GM13977 (cell line): ENCODE measurements at places on chromosomes 11 and 22.

- DNase-seq: no peak
Measured at GRCh38 chr22:31866918-31867317, 77.4 kb upstream of the YWHAH start.

GRCh38 chr11:9038541-9038940, 34.7 kb upstream of the NRIP3 start:
- no peak for DNase-seq

- DNase-seq: no peak
Measured at GRCh38 chr11:118629761-118630661, 22.6 kb downstream of the PHLDB1 start.

- DNase-seq: no peak
Measured at GRCh38 chr11:76975513-76975912, 58.7 kb upstream of the B3GNT6 start.

GRCh38 chr11:69007975-69008381, 5.1 kb downstream of the MRGPRF start:
- no peak for DNase-seq

GRCh38 chr11:97574976-97575665, 1185.3 kb downstream of the JRKL start:
- no peak for DNase-seq

GRCh38 chr11:7383406-7383805, 101.9 kb upstream of the OLFML1 start:
- DNase-seq: peak; percentile 15

- no peak for DNase-seq
Measured at GRCh38 chr11:105821372-105821771, 200.7 kb downstream of the MSANTD4 start.

GRCh38 chr11:126917531-126918204, 82.9 kb downstream of the KIRREL3 start:
- DNase-seq: peak; percentile 27

- no peak for DNase-seq
Measured at GRCh38 chr11:80916173-80916798, 1475.5 kb upstream of the TENM4 start.

- DNase-seq: no peak
Measured at GRCh38 chr11:66479394-66480116, 679 bp upstream of the DPP3 start.

GRCh38 chr11:12602421-12602820, 71.8 kb upstream of the TEAD1 start:
- no peak for DNase-seq
